ENCODE measurements at places on chromosomes 3 and 15. TPM values are rescaled to one million over a fixed set of nuclear protein-coding genes. Genes with fewer than 3 reads are reported as not detected.

- DNase-seq = peak; percentile 1
Observed at GRCh38 chr3:108493862-108494261, 16.5 kb downstream of the MYH15 start.

- DNase-seq = no peak
Observed at GRCh38 chr3:17755836-17756235, 13.4 kb upstream of the TBC1D5 start.

DNA sequence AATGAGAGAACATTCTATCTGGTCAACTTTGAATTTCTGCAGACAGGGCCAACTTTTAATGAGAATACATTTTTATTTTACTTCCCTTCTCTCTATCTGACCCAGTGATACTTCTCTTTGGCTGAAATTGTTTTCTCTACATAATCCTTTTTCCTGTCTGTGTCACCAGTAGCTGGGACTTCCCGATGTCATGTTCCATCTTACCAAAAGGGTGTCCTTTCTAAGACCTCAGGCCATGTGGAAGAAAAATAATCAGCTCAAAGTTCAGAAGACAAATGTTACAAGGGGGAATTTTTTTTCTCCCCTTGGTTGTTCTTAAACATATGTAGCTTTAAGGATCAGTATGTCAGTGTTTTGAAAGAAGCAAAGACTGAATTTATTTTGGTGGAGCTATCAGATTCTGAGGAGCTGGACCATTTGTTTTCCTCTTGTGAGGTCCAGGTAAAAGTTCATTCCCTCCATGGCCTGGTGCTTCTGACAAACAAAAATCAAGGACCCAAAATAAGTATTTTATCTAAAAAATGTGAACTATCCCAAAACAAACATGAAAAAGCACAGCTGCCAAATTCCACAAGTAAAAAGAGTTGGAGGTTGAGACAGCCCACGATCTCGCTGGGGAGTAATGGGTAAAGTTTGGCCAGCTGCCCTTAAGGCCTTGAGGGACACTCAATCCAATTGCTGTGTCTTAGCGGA lies 859.4 kb upstream of the NR2F2 start:
- DNase-seq = no peak

The CAMK2N2 gene
- not detected for total RNA-seq

GRCh38 chr3:45954306-45954705 lies 11.0 kb downstream of the CXCR6 start:
- DNase-seq = no peak

- no peak for DNase-seq
Observed at GRCh38 chr15:89495638-89496145, 691 bp downstream of the RHCG start.

GRCh38 chr15:67652586-67652985 lies 110.1 kb downstream of the MAP2K5 start:
- DNase-seq = no peak

Data from activated naive CD8-positive, alpha-beta T cell treated with anti-CD3 and anti-CD28 coated beads for 36 hours (primary cell).